DMS79 treated with DMSO at 0.1 percent for 48 hours (cell line): ENCODE measurements at places on chromosomes 1 and 21.

DNA sequence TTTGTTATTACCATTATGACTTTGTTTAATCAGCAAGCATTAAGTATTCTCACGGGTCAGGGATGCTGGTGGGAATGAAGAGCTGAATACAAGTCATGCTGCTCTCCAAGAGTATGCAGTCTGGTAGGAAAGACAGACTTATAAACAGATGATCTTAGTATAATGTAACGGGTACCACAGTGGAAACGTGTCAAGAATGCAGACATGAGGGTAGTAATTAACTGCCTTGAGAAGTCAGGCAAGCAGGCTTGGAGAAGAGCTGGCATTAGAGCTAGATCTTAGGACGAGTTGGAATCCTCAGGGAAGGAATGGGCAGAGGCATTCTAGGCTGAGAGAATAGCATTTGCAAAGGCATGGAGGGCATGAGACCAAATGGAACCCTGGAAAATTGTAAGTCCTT is 19.7 kb downstream of the FAM76A start:
- DNase-seq, result no peak

GRCh38 chr1:243408479-243408878 is 152.6 kb downstream of the SDCCAG8 start:
- no peak for DNase-seq

- DNase-seq, result no peak
Measured at GRCh38 chr21:39927304-39927886, 60.2 kb downstream of the PCP4 start.

DNA sequence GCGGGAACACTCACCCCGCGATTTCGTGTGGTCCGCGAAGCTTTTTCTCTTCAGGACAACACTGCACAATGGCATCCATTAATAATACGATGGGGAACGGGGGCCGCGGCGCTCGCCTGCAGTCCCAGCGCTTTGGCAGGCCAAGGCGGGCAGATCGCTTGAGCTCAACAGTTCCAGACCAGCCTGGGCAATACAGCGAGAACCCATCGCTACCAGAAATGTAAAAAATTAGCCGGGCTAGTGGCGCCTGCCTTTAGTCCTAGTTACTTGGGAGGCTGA is 17.7 kb downstream of the OR2C3 start:
- DNase-seq, result no peak

DNA sequence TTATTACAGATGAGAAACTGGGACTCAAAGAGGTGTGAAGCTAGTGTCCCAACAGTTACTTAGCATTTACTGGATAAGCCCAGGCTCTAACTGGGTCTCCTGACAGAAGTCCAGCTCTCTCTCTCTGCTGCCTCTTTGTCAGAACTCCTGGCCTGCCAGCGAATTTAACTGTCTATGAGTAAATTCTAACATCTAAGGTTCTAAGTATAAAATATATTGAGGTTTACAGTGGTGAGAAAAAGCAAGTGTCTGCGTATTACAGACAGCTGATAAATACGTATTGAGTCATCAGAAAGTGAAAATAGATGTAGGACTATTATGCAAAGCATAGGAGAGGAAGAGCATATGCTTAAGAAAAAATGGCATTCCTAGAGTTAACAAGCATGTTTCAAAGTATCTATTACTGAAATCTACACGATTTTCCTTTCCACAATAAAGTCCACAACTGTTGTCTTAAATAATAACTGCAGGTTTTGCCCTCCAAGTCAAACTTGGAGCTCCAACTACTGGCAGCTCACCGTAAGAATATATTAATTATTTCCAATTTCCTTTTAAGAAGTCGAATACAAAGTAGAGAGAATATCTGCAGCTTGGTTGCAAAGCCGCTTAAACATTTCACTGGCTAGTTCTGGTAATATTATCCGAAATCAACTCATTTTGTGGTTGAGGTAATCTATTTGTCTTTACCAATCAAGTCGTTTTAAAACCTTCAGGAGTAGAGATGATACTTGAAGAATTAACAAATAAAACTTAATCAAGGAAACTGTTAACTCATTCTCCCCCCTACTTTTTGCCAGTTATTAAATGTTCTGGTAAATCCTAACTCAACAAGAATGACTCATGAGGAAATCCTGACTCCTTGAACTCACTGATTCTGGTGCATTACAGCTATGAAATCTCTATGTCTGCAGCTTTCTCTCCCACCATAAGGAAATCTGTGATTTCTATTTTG is 1.4 kb upstream of the RGS2 start:
- DNase-seq, result no peak

DNA sequence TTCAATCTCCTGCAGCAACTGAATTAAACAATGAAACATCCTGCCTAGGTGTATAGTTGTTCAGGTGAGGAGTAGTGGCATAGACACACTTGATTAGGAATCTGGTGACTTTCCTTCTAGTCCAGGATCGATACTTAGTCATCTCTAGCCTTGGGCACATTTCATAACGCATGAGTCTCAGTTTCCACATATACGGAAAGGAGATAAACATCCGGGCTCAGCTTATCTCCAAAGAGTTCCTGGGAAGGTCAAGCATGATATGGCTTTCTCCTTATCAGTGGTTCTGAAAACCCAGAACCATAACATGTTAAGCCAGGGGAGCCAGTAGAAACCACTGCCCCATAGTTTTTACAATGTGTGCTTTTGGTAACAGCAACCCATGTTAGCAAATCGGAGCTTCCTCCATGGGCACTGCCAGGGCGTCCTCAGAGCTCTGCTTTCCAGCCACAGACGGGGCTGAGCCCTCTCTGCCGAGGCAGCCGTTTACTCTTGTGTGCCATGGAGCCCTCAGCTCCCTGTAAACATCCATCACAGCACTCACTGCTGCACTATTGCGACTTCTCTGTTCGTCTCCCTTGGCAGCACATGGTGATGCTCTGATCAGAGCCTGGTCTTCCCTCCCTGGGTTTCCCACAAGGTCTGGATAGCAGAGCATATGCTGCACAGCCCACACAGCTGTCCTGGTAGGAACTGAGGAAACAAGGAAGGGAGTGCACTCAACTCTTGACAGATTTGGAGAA is 34.6 kb downstream of the RUNX1 start:
- DNase-seq, result no peak

DNA sequence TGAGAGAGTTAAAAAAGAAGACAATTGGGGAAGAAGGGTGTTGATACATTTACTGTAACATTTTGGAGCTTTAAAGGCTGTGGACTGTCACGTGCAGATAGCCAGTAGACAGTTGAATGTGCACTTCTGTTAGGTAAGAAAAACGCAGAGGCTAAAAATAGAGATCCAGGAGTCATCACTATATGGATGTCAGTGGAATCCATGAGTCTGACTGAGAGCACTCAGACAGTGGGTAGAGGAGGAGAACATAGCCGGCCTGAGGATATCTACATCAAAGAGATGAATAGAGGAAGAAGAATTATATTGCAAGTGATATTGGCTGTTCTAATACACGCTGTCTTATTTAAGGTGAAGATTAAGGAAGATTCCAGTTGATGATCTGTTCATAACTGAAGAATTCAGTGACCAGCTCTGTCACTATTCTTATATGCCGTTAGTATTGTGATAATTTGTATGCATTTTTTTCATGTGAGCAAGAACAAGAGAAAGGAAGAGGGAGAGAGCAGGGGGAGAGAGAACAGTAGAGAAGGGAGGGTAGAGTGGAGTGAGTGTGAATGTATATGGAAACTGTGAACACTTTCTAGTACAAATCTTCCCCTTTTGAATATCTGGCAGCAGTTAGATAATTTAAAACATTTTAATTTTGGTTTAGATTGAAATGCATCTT is 344.8 kb downstream of the CHRM3 start:
- DNase-seq, result no peak

GRCh38 chr21:31011412-31011811 is 26.9 kb downstream of the KRTAP19-8 start:
- no peak for DNase-seq

DNA sequence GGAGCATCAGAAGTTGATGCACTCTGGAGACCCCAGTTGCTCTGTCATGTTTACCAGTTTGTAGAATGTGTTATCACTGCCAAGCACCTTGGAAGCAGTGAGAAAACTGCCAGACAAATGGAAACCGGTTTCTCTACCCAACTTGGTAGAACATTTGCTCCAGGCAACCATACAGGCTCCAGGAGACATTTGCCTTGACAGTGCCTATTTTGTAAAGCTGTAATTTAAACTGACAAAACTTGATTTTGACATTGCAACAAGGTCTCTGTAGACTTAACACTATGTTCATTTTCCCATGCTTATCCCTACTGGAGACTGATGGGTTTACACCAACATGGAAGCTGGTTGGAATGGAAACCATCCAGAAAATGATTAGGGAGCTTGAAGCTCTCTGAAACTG is 97.6 kb downstream of the ROR1 start:
- no peak for DNase-seq

DNA sequence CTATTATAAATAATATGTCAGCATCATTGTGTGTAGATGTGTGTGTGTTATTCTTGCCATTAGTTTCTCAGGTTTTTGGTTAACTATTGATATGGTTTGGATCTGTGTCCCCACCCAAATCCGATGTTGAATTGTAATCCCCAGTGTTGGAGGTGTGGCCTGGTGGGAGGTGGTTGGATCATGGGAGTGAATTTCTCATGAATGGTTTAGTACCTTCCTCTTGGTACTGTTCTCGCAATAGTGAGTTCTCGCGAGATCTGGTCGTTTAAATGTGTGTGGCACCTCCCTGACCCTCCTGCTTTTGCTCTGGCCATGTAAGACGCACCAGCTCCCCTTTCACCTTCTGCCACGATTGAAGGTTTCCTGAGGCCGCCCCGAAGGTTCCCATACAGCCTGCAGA is 9.6 kb upstream of the POFUT2 start:
- no peak for DNase-seq

GRCh38 chr1:94634977-94635416 is 93.4 kb upstream of the F3 start:
- no peak for DNase-seq

GRCh38 chr1:197598935-197599334 is 176.3 kb downstream of the DENND1B start:
- no peak for DNase-seq

- no peak for DNase-seq
Measured at GRCh38 chr1:231844986-231845502, 218.5 kb downstream of the DISC1 start.

GRCh38 chr1:79617777-79618176 is 611.2 kb upstream of the ADGRL4 start:
- DNase-seq, result no peak

GRCh38 chr1:85847356-85847755 is 139.1 kb upstream of the ZNHIT6 start:
- no peak for DNase-seq

GRCh38 chr1:15749399-15750291 is 7.3 kb downstream of the TMEM82 start:
- DNase-seq, result no peak

GRCh38 chr1:13865851-13866250 is 165.9 kb downstream of the PRDM2 start:
- DNase-seq, result no peak

GRCh38 chr1:228882771-228883450 is 147.6 kb downstream of the RHOU start:
- DNase-seq, result no peak

GRCh38 chr1:161159913-161160243 is 578 bp downstream of the USP21 start:
- no peak for DNase-seq

DNA sequence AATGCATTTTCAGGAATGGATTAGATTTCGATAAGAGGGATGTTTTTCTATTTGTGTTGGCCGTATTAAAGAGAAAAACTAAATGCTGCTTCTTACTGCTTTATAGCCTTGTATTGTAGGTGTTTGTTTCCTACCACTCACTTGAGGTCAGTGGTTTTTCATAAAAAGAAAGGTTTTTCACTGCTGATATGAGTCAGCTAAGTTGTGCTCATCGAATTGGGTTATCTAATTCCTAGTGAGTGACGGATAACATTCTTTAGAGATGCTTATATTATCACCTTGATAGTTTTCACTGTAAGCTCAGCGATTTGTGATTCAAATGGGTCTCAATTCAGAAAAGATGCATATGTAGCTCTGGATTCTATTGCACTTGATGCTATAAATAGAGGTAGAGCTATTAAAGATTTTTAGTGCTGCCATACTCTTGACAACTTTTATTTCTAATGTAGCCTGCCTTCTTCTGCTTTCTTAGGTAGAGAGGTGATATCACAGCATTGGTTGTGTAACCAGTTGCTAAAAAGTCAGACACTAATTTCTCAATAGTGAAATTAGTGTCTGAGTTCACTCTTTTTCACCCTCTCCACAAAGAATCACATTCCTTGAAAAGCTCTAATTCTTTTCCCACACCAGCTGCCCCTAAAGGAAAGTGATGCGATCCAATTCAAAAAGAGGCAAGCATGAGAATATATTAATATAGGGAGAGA is 180.0 kb downstream of the RASAL2 start:
- DNase-seq, result no peak

- DNase-seq, result no peak
Measured at GRCh38 chr1:112527266-112528010, 18.7 kb downstream of the WNT2B start.
